ENCODE measurements at places on chromosomes 6 and 20.
A peak's percentile ranks its signal among the peaks of the same experiment; 100 is the strongest.

DNA sequence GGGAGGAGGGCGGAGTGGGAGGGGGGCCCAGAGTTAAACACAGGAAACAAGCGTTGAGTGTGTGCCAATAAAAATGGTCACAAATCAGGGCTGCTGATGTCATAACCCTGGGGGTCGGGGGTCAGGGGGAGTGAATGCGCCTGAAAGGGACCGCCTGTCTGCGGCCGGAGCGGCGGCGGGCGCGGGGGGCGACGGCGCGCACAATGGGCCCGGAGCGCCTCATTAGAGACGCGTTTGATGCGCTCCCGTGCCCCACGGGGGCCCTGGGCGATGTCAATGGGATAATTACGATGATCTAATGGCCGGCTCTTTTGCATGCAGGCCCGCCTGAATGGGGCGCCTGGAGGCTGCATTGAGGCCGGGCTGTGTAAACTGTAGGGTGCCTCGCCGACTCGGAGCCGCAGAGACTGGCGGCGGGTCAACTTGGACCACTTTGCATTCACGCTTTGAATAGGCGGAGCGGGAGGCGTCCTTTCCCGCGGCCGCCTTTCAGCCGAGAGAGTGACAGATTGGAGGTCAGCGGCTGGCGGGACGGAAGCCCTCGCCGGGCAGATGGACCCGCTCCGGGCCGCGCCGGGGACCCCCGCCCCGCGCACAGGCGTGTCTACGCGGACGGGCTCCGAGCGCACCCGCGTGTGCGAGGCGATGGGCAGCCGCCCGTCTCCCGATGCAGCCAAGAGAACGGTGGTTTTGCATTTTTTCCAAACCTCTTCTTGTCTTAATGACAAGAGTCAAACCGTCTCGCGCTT, 296.1 kb downstream of the TFAP2C start:
- DNase-seq = no peak

- no peak for DNase-seq
Measured at GRCh38 chr6:13654496-13654895, 39.4 kb downstream of the NOL7 start.

- no peak for DNase-seq
Measured at GRCh38 chr6:43738877-43739641, 31.0 kb upstream of the VEGFA start.

DNA sequence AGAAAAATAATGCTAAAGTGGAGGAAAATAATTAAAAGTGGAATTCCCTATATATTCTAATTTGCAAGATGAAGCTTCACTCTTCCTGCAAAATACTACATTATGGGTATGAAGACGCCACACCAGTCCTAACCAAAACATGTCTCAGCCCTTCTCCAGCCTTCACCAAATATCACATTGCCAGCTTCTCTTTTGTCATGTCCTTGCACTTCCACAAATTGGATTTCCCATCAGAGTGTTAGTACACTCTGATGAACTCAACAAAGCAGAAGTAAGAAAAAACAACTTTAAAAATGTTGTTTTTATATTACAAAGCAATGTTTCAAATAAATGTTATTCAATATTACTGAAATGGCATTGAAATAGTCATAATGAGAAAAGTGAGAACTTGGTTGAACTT, 62.4 kb upstream of the RNF146 start:
- DNase-seq = no peak

DNA sequence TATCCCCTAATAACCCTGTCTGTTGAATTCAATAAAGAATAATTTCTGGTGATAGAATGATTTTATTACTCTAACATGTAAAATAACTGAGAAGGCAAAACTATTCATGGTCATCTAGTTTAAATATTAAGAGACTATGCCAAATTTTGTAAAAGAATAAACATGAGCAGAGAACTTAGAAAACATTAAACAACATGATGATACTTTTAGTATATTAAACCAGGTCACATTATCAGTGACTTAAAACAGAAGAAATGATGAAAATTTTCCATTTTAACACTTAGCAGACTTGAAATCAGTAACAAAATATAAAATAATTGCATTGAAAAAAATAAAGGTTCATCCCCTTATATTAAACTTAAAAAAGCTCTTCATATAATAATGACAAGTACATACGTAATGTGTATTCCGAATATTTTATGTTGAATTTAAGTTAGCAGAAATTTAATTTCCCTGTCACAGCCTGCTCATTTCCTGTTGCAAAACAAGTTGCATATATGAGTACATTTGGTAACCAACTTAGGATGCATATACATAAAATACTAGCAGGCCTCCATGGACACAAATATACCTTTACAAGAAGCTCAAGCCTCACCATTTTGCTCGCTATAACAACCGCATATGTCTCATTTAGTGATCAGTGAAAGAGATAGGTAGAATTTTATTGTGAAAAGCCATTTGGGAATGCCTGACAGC, 40.6 kb downstream of the DTNBP1 start:
- DNase-seq = no peak

DNA sequence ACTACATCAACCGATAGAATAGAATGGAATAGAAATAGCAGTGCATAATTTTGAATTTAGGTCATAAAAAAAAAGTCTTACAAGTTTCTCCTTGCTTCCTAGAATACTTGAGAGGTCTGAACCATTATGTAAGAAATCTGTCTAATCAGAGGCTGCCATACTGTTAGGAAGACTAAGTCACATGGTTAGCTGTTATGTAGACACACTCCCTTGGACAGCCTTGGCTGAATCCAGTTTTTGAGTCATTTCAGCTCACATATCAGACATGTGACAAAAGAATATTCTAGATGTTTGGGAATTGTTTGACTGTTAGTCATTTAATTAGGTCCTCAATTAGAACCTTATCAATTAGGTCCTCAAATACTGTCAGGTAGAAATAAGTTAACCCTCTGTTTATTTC, 1601.4 kb downstream of the GRIK2 start:
- no peak for DNase-seq

GRCh38 chr20:53899351-53900167, 170.8 kb downstream of the BCAS1 start:
- DNase-seq = peak; percentile 84

GRCh38 chr20:50904067-50904570, 27.1 kb downstream of the ADNP start:
- no peak for DNase-seq

- DNase-seq = no peak
Measured at GRCh38 chr6:87336367-87336766, 7.3 kb upstream of the GJB7 start.

- no peak for DNase-seq
Measured at GRCh38 chr6:15819226-15819625, 156.4 kb upstream of the DTNBP1 start.

DNA sequence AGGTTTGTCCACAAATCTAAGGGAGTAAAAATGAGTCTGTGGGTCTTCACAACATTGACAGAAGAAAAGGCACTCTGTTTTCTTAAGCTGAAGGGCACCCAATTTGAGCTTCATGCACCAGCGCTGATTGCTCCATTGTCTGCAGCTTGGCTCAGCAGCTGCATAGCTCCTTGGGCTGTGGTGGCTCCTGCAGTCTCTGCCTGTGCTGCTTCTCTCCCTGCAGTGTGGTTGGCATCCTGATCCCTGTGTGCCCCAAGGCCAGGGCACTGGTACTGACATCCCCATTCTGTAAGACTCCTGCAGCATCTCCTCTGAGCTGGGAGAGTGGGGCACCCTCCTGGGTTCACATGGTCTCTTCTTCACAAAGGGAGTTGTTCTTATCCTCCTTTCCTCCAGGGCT, 83.2 kb upstream of the B3GAT2 start:
- DNase-seq = no peak

DNA sequence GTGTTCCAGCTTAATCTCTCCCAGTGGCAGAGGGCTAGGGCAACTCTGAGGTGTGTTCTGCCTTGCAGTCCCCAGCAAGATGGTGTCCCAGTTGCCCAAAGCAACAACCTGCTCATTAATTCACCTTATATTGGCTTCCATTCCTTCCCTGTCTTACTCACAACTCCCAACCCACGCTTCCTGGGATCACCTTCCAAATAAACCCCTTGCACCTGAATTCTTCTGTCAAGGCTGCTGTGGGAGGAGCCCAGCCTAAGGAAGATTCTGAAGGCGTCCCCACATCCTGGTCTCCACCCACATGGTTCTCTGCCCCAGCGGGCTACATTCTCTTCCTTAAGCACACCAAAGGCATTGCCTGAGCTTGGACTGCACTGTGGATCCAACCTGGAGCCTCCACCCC, 116.6 kb upstream of the MAFB start:
- no peak for DNase-seq

DNA sequence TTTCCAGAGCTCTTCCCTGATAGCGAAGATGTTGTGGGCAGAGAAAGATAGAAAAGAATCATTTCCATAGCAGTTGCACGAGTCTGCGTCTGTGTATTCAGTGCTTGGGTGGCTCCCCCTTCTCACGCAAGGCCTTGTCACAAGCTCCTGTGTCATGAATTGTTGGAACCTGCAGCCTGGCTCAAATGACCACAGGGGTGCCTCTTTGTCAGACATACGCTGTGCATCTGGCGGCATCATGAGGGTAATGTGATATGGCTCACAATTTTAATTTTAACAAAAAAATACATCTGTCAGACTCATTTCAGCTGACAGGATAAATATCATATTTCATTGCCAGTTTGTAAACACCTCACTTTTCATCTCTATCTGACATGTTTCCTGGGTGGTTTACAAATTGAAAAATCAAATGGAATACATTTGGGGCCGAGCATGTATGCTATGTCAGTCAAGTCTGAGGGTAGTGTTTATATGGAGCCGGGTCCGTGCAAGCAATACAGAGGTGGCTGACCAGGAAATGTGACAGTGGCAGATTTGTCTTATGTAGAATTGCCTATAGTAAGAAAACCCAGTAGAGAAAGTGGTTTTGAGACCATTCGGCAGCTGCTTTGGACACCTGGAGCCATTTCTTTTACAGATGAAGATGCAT, 90.9 kb downstream of the CAP2 start:
- peak; percentile 77 for DNase-seq

DNA sequence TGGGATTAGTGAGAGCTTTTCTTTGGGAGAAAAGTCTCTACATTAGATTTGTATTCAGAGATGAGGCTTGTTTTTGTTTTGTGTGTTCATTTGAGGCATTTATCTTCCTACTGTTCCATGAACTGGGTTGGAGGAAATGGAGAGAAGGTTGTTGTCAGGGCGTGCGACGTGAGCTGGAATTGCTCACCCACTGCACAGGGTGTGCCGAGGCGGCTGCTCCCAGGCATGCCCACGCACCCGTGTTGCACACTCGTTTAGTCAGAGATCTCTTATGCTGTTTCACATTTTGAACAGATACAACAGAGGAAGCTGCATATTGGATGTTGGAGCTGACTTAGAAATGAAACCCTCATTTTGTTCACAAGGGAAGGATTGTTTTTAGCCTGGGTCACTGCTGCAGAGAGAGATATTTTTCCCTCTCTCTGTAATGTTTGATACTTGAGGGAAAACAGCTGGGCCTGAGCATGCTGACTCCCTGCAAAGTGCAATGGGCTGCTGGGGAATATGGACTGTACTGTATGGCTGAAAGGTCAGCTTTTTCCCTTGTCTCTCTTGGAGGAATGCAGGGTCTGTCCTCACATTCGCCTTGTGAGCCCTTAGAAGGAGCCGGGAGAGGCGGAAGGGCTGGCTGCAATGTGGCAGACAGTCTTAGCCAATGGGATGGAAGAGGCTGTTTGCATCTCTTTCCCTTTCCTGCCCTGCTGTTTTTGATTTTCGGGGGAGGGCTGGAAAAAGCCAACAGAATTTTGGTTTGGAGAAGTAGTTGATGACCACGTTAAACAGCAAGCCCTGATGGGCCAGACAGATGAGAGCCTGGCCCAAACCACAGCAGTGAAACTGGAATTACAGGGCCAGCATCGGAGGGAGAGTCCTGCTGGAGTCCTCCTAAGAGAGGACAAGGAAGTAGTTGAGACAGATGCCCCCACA, 170.8 kb downstream of the SASH1 start:
- no peak for DNase-seq

DNA sequence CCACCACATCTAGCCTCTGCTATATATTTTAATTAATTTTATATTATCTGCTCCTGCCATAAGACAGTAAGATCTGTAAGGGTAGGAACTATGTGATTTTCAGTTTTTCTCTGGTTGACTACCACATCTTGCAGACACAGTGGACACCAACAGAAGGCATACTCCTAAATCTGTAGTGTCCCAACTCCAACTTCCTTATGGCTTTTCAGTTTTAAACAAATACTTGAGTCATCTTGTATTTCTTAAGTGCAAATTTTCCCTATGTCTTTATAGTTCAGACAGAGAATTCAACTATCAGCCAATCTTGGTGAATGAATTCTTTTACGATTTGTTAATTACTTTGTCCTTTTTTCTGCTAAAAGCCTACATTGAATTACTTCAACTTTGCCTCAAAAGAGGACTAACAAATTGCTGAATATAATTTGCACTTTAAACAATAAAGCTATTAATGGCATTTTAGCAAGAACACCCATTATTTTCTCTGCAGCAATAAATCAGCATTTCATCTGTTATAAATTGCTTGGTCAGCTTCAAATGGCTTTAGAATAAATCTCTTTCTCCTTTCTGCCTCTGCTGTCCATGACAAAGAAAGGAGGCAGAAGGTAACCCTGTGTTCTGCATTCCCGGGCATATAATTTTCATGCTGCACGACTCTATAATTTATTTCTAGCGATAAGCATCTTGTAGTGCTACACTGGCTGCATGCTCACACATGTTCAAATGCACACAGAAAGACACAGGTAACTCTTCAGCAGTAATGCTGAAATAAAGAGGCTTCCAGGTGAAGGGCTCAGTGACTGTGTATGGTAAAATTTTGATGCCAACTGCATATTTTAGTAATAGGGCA, 144.8 kb downstream of the BACH2 start:
- DNase-seq = peak; percentile 14

GRCh38 chr6:35547676-35548075, 35.0 kb upstream of the TULP1 start:
- no peak for DNase-seq

DNA sequence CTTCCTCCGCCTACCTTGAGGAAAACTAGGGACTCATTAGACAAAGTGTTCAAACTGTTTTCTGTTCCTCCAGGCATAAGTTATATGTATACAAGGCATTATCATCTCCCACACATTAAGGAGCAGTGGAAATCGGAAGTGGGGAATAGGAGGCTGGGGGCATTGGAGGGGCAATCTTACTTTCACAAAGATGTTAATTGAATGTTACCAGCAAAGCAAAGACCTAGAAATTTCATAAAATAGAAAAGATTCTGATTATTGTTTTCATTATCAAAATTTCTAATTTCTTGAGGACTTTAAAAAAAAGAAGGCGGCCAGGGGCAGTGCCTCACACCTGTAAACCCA, 501.7 kb upstream of the JARID2 start:
- DNase-seq = no peak

Data from NCI-H1105 treated with DMSO at 0.1 percent for 48 hours (cell line).